ENCODE measurements at places on chromosomes 16 and 17.

GRCh38 chr17:77205396-77206125 lies 64.8 kb downstream of the SEC14L1 start:
- no peak for DNase-seq

- no peak for DNase-seq
These were observed 461.7 kb upstream of the HSBP1 start for GRCh38 chr16:83345846-83346640.

DNA sequence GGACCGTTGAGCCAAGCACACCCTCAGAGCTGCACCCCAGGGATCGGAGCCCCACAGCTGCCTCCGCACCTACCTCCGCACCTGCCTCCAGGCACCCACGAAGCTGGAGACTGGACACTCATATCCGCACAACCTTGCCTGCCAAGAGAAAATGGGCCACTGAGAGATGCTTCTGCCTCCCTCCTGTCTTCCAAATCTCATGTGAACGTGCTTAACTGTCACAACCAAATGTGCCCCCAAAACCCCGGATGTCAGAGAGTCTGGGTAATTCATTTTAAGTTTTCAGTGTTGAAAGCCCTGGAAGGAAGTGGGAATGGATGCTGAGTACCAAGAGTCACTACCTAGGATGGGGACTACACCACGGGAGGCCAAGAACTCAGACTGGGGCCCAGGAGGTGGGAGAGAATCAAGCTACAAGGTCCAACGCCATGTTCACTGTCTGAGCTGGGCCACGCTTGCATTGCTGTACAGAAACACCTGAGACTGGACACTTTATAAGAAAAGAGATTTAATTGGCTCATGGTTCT lies 49.5 kb upstream of the MEAK7 start:
- no peak for DNase-seq

DNA sequence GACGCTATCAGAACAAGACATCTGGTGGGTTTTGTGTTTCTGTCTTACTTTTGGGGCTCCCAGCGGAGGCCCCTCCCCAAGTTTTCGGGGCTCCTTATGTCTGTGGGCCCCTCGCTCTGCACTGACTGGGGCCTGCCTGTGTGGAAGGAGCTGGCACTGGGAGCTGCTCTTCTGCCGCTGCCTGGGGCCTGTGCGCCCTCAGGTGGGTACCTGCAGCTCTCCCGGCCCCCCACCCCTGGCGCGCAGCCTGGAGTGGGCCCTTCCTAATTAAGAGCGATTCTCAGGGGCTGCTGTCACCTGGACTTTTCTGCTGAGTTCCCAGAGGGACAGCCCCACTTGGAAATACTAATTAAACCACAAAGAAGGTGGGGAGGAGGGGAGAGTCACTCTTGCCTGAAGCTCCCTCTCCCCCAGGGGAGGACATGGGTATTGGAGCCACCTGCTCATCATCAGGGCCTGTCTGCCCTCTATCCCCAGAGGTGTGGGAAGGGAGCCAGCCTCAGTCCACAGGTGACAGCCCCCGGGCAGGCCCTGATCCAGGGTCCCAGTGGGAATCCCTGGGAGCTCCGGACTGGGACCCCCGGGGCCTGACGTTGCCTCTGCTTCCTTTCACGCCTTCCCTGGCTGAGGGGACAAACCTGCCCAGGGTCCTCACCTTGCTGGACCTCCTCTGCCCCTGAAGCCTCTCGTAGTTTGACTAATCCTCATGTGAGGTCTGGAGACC lies 36.5 kb downstream of the GSE1 start:
- DNase-seq: no peak
